Activated T-cell treated with anti-CD3 and anti-CD28 coated beads, Interleukin-2, amount 50 U/mL, for 72 hours (primary cell): ENCODE measurements at places on chromosomes 3 and 15.

GRCh38 chr15:43854801-43855200, 28.0 kb downstream of the WDR76 start:
- DNase-seq: no peak

GRCh38 chr3:67357610-67358458, 296.6 kb downstream of the SUCLG2 start:
- no peak for DNase-seq

GRCh38 chr3:62151591-62151990, 221.8 kb downstream of the FEZF2 start:
- no peak for DNase-seq

DNA sequence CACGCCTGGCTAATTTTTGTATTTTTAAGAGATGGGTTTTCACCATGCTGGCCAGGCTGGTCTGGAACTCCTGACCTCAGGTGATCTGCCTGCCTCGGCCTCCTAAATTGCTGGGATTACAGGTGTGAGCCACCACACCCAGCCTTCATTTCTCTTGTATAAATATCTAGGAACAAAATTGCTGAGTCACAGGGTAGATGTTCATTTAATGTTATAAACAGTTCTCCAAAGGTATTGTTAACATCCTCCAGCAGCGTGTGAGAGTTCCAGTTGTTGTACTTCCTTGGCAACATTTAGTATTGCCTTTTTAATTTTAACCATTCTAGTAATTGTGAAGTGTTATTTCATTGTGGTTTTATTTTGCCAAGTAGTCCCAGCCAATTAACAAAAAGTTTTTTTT, 23.6 kb upstream of the MTMR14 start:
- DNase-seq: no peak

GRCh38 chr3:97579365-97579764, 185.2 kb upstream of the ARL6 start:
- DNase-seq: no peak

- DNase-seq: no peak
Measured at GRCh38 chr3:54447427-54447826, 325.1 kb downstream of the CACNA2D3 start.

GRCh38 chr3:14422016-14422963, 19.9 kb downstream of the SLC6A6 start:
- no peak for DNase-seq

GRCh38 chr3:183301937-183302580, 49.0 kb downstream of the B3GNT5 start:
- no peak for DNase-seq

GRCh38 chr3:71428841-71429596, 154.5 kb downstream of the FOXP1 start:
- DNase-seq: no peak

DNA sequence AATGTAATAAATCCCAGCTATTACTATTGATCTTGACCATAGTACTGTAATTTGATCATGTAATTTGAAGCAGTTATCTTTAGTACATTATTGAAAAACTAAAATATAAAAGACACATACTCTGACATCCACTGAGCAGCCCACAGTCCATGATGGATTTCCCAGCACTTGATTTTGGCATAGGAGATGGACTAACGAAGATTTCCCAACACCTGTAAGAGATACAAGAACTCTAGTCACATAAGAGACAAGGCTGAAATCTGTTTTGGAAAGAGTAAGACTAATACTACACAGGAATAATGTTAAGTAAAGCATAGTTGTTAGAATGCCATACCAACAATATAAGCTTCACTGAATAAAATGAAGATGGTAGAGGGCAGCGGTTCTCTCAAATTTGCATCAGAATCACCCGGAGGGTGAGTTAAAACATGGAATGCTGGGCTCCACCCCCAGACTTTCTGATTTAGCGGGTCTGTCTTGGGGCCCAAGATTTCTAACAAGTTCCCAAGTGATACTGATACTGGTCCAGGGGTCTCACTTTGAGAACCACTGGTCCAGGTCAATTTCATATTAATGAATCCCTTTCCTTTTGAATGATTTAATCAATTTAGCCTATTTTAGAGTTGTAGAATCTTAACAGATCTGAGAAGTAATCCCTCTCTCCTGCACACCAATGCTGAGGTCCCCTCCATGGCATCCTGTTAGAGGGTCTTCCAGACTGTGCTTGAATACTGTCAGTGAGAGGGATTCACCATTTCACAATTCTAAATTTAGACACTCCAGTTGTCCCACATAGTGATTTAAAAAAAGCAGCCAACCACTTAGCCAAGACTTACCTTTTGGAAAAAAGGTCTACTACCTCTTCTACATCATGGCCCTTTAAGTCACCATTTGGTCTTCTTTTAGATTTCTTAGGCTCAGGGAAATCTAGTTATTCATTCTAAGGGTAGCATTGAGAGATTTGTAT, 11.5 kb downstream of the RABL3 start:
- no peak for DNase-seq

GRCh38 chr3:39101022-39101689, 6.3 kb downstream of the GORASP1 start:
- DNase-seq: peak; percentile 53

DNA sequence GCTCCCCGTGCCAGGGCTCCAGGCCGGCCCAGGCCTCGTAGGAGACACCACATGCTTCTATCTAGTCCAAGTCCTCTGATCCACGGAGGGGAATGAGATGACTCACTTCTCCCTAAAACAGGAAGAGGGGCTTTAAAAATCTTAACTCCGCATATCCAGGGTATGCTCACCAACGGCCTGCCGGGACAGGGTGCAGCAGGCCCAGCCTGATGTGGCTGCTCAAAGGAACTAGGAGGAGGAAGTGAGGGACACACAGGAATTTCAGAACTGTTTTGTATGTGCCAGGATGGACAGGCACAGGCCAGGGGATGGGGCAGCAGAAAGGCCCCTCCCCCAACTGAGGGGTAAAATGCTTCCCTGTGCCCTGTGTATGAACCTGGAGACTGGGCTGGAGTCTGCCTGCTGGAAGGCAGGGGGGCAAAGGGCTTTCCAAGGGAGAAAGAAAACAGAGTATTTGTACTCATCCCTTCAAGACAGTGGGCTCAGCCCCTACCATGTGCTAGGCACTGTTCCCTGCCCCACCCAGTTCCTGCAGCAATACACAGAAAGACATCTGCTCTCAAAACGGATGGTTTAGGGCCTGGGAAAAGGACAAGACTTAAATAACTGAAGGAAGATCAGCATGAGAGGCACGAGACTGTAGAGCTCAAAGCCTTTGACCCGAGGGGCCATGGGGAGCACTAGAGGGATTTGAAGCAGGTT, 22.1 kb downstream of the CHDH start:
- DNase-seq: no peak

DNA sequence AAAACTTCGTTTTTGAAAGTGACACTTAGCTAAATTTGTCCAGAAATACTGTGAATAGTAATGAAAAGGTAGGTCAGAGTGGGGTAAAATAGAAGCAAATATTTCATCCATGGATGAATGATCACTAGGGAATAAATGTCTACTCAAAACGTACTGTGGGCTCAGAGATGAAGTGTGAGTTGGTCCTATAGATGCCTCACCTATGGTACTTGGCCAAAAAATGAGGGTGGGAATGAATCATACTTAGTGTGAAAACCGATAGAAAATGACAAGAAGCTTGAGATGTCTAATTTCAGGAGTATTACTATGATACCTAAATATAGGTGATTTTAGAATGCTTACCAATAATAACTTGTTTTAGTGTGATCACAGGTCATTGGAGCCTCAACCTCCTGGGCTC, 155.9 kb downstream of the GMNC start:
- DNase-seq: no peak

- DNase-seq: no peak
Measured at GRCh38 chr3:147422601-147423536, 13.7 kb downstream of the ZIC1 start.

- no peak for DNase-seq
Measured at GRCh38 chr3:37925157-37925556, 63.5 kb downstream of the CTDSPL start.

DNA sequence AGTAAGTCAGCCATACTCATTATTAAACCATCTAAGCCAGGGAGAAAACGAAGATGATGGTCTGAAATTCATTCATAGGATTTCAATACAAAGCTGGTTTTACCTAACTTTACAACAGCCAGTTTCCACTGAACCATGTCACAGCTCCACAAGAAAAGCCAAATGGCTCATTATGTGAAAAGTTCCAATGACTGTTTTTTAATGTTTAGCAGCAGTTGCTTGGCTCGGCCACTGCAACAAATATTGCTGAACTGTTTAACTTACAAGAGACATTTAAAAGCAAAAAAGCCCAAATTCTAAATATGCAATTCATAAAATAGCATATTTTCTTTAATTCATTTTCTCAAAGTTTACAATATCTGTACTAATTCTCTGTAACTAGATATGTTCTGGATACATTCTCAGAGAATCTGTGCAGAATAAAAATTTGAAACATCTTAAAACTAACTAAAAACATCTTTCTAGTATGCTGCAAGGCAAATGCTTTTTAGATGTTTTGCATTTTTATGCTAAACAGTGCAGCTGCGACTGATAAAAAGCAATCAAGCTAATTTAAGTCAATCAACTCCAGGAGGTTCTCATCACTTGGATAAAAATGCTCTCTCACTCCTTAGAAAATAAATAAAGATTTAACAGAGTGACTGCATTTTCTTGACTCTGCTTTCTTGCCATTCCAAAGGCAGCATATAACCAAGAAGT, 356.5 kb downstream of the ERC2 start:
- no peak for DNase-seq
